Uterus (tissue), 4 donors: ENCODE measurements at places on chromosomes 3 and 15. TPM values are rescaled to one million over a fixed set of nuclear protein-coding genes. Genes with fewer than 3 reads are reported as not detected.

- H3K36me3 ChIP-seq: no peaks in the 10 kb centered on the region
- no peaks in the 10 kb centered on the region for H3K27me3 ChIP-seq
- no peak overlapping the region for H3K27ac ChIP-seq
- no peak overlapping the region for H3K4me3 ChIP-seq
- H3K4me1 ChIP-seq: no peaks in the 10 kb centered on the region
These were observed 217.9 kb upstream of the MME start for GRCh38 chr3:154862265-154862664.

- H3K36me3 ChIP-seq: no peaks in the 10 kb centered on the region
- H3K4me3 ChIP-seq: peak overlapping the region; percentile 95
- no peaks in the 10 kb centered on the region for H3K27me3 ChIP-seq
- H3K27ac ChIP-seq: peak overlapping the region; percentile 95
- H3K4me1 ChIP-seq: peaks cover 8% of the 10 kb centered on the region
- DNase-seq: no peak
These were observed 752 bp downstream of the CEP63 start for GRCh38 chr3:134486577-134487041.

GRCh38 chr3:118229196-118229595, 805.5 kb downstream of the IGSF11 start:
- no peak for DNase-seq
- H3K4me1 ChIP-seq: no peaks in the 10 kb centered on the region
- H3K27me3 ChIP-seq: no peaks in the 10 kb centered on the region
- H3K36me3 ChIP-seq: no peaks in the 10 kb centered on the region

The EPHA3 gene
- total RNA-seq: 22.3 TPM

GRCh38 chr3:20646425-20646824, 460.4 kb upstream of the SGO1 start:
- H3K4me3 ChIP-seq: no peak overlapping the region
- no peaks in the 10 kb centered on the region for H3K27me3 ChIP-seq
- DNase-seq: no peak
- no peak overlapping the region for H3K27ac ChIP-seq
- H3K4me1 ChIP-seq: no peaks in the 10 kb centered on the region

The SST gene
- total RNA-seq: 0.90 TPM

The PSTPIP1 gene
- total RNA-seq: 4.7 TPM

DNA sequence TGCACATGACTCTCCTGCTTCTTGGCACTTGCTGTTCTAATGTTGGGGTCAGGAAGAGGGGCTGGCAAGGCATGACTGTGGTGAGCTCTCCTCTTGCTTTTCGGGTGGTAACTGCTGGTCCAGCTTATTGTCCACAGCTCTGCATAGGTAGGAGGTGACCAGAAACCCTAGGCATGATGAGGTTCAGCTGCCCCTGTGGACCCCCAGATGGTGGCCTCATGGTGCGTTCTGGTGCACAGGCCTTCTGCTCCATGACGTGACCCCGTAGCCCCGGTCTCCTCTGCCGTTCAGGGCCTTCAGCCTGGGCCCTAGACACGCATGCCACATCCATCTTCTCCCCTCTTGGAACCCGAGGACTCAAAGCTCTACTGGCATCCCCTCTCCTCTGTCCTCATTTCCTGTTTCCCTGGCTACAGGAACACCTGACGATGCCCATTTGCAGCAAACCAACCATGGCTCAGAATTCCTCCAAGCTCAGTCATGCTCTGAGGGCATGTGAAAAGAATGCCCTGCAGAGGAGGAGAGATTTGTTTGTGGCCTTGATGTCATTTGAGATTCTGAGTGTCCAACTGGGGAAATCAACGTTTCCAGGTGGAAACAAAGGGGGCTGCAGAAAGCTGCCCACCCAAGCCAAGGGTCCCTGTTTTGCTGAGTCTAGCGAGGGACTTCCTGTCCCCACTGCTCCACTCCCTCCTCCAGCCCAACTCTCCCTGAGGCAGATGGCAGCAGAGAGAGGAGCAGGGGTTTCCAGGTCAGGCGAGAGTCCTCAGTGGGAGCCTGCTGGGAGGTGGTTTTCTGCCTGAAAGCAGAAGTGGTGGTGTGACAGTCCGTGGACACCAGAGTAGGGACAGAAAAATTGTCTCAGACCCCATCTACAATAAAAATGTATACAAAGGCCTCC, 198.7 kb upstream of the LYSMD4 start:
- H3K27ac ChIP-seq: no peak overlapping the region
- no peak overlapping the region for H3K4me3 ChIP-seq
- no peaks in the 10 kb centered on the region for H3K4me1 ChIP-seq
- DNase-seq: no peak

GRCh38 chr3:143548393-143548792, 299.9 kb downstream of the SLC9A9 start:
- H3K36me3 ChIP-seq: no peaks in the 10 kb centered on the region
- H3K4me3 ChIP-seq: no peak overlapping the region
- DNase-seq: no peak

GRCh38 chr3:186107215-186108105, 1.4 kb downstream of the ETV5 start:
- DNase-seq: peak; percentile 60
- no peaks in the 10 kb centered on the region for H3K4me1 ChIP-seq

- no peaks in the 10 kb centered on the region for H3K4me1 ChIP-seq
- H3K4me3 ChIP-seq: no peak overlapping the region
- H3K36me3 ChIP-seq: no peaks in the 10 kb centered on the region
- no peak overlapping the region for H3K27ac ChIP-seq
- H3K27me3 ChIP-seq: no peaks in the 10 kb centered on the region
These were observed 179.3 kb downstream of the FRMD5 start for GRCh38 chr15:44015545-44016305.

The COLQ gene
- 21.3 TPM for total RNA-seq

The EPHB3 gene
- 30.1 TPM for total RNA-seq

DNA sequence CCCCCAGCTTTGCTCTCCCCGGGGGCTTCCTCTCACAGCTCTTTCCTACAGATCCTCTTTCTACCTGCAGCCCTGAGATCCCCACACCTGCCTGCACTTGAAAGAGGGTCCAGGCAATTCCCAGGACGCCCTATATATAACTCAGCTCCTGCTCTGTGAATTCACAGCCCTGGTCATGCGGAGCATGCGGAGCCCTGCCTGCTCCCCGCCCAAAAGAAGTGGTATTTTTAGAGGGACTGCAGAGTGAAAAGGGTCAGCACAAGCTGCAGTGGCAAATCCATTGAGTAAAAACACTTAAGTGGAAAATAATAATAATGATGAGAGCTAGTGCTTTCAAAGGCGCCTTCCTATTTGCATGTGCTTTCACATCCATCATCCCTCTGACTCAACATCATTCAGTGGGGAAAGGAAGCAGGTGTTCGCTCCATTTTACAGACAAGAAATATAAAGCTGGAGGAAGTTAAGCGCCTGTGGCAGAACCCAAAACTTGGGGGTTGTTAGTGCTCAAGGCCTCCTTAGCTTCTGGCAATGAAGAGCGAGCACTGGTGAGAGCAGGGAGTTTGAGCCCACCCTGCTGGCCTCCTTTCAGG, 76.3 kb upstream of the LIPC start:
- no peaks in the 10 kb centered on the region for H3K27me3 ChIP-seq
- H3K36me3 ChIP-seq: no peaks in the 10 kb centered on the region
- H3K4me1 ChIP-seq: no peaks in the 10 kb centered on the region
- no peak for DNase-seq
- no peak overlapping the region for H3K4me3 ChIP-seq

- H3K36me3 ChIP-seq: no peaks in the 10 kb centered on the region
- DNase-seq: no peak
- no peak overlapping the region for H3K4me3 ChIP-seq
- H3K27ac ChIP-seq: no peak overlapping the region
- no peaks in the 10 kb centered on the region for H3K4me1 ChIP-seq
These were observed 241.9 kb downstream of the XXYLT1 start for GRCh38 chr3:195028877-195029606.

The SLC27A2 gene
- total RNA-seq: not detected

DNA sequence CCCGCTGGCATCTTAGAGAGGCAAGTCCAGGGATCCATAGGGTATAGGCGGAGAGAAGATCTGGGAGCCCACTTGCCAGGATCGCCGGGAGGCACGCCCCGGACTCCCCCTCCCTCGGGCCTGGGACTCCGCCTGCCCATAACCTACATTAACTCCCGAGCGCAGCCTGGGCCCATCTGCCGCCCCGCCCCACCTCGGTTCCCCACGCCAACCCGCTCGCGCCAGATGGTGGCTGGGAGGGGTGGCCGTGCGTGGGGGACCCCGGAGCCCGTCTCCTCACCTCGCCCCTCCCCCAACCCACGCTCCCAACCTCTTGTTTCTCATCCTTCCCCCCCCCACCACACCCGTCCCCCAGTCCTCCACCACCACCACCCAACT, 1.7 kb upstream of the DLL4 start:
- H3K4me3 ChIP-seq: peak overlapping the region; percentile 29
- DNase-seq: no peak
- H3K27ac ChIP-seq: no peak overlapping the region
- H3K4me1 ChIP-seq: no peaks in the 10 kb centered on the region
- no peaks in the 10 kb centered on the region for H3K36me3 ChIP-seq
- H3K27me3 ChIP-seq: peaks cover 38% of the 10 kb centered on the region

The ATP10A gene
- total RNA-seq: 0.29 TPM

DNA sequence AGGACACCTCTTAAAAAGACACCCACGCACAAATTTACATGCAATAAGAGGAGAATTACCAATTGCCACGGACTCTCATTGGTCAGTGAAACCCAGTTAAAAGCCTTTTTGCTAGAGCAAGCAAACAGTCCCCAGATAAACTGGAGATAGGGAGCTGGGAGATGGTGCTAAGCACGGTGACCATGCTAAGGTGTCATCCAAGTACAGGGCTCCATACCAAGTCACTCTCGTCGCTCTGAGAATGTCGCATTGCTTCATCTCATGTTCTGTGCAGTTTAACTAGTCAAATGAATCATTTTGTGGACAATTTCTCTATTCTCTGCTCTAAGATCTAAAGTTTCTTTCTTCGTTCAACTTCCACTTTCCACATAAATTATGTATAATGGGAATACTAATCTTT, 581.9 kb downstream of the AGBL1 start:
- no peak for DNase-seq
- H3K27me3 ChIP-seq: no peaks in the 10 kb centered on the region
- H3K4me1 ChIP-seq: no peaks in the 10 kb centered on the region
- no peaks in the 10 kb centered on the region for H3K36me3 ChIP-seq

- peak overlapping the region; percentile 65 for H3K27ac ChIP-seq
- no peaks in the 10 kb centered on the region for H3K4me1 ChIP-seq
These were observed 45.7 kb downstream of the C2CD4B start for GRCh38 chr15:62119227-62119864.

GRCh38 chr15:101037090-101037830, 118.1 kb downstream of the LRRK1 start:
- H3K36me3 ChIP-seq: no peaks in the 10 kb centered on the region
- no peaks in the 10 kb centered on the region for H3K27me3 ChIP-seq
- no peak overlapping the region for H3K27ac ChIP-seq
- no peak overlapping the region for H3K4me3 ChIP-seq
- DNase-seq: peak; percentile 6

- peaks cover 51% of the 10 kb centered on the region for H3K27me3 ChIP-seq
- H3K36me3 ChIP-seq: no peaks in the 10 kb centered on the region
- no peak overlapping the region for H3K4me3 ChIP-seq
- no peak for DNase-seq
These were observed 10.3 kb downstream of the ISL2 start for GRCh38 chr15:76346669-76347481.
